Activated CD4-positive, alpha-beta T cell treated with anti-CD3 and anti-CD28 coated beads, Interleukin-2, amount 10 ng/mL, durations not matched to agents 7 days and 5 days (primary cell): ENCODE measurements at places on chromosomes 11 and 22.

DNA sequence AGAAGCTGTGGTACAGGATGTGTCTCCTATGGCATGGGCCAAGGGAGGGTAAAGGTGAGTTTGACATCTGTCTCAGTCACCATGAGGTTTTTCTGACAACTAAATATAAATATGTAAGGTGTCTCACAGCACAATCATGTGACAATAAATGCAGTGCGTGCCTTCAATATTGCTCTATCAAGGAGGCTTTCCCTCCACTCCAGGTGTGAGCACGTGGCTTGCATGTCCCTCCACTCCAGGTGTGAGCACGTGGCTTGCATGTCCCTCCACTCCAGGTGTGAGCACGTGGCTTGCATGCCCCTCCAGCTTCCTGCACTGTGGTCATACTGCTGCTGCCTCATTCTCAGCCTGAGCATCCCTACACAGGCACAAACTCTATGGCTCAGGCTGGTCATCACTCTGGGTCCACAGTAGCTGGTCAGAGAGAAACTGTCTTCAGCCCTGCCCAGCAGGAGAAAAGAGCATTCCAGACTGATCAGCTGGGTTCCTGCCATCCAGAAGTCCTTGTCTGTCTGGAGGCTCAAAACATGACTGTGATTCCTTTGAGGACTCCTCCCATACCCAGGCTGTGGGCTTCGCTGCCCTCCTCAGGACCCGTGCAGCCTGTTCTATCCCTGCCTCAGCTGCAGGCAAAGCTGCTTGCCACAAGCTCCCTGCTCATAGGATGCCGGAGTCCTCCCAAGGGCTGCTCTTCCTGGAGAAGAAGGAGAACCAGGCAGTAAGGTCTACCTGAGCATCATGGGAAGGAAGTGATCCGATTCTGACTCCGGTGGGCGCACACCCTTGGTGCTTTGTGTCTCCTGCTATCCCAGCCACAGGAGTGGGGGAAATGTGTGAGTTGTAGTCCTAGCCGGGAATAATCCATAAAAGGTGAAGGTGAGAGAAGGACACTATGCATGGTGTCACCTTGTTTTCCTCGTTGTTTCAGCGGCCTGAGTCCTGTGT, 33.4 kb upstream of the VPREB1 start:
- H3K4me3 ChIP-seq = no peak overlapping the region
- H3K36me3 ChIP-seq = no peaks in the 10 kb centered on the region
- no peaks in the 10 kb centered on the region for H3K27me3 ChIP-seq

DNA sequence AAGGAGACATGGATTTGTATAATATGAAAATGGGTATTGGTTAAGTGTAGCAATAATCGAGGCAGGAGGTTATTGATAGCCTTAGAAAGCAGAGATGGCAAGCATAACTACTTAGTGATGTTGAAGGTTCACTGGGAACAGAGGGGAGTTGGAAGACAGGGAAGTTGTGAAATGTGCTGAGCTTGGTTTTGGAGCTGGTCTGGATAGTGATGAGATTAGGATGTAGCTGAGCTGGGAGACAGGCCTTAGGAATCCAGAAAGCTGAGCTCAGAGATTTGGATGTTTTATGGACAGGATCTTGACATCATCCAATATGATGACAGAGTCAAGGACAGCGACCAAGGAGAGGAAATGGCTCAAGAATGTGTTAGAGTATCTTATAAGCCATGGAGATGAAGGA, 113.1 kb downstream of the ARHGAP42 start:
- no peaks in the 10 kb centered on the region for H3K4me1 ChIP-seq
- H3K27ac ChIP-seq = no peak overlapping the region
- no peaks in the 10 kb centered on the region for H3K36me3 ChIP-seq
- H3K27me3 ChIP-seq = no peaks in the 10 kb centered on the region
- no peak for DNase-seq

DNA sequence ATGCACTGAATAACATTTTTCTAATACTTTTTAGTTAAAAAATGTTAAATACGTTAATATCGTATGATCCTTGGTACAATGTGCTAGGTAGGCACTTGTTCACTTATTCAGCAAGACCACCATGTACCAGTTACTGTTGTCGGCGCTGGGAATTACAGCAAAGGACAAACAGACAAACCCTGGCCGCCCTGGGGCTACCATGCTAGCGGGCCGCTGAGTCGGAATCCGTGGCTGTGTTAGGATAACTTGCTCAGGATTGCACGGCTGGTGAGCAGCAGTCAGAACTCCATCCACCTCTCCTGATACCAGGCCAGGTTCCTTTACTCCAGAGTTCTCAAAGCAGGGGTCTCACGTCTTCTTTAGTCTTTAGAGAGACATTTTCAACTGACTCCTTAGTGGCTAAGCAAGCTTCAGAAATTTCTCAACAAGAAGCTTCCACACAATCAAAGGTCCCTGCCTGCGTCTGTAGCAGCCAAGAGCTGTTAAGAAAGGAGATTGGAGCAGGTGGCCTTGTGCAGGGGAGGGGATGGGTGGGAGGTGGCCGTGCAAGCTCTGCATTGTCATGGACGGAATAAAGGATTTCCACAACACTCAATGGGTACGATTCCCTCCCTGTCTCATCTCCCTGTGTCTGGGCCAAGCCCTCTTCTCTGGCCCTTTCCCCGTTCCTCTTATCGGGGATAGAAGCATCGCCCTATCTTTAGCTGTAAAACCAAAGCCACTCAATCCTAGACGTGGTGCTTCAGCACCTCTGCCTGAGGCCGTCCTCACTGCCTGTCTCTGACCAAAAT, 39.8 kb upstream of the NNMT start:
- no peak overlapping the region for H3K27ac ChIP-seq
- H3K27me3 ChIP-seq = no peaks in the 10 kb centered on the region
- peaks cover 12% of the 10 kb centered on the region for H3K4me1 ChIP-seq

- peaks cover 20% of the 10 kb centered on the region for H3K27me3 ChIP-seq
- no peaks in the 10 kb centered on the region for H3K36me3 ChIP-seq
- no peak for DNase-seq
- H3K27ac ChIP-seq = no peak overlapping the region
- no peak overlapping the region for H3K4me3 ChIP-seq
Measured at GRCh38 chr11:12812849-12813248, 138.6 kb downstream of the TEAD1 start.
